ENCODE measurements at places on chromosomes 13 and 19.

- peak; percentile 69 for DNase-seq
Measured at GRCh38 chr19:19366434-19367396, 38.8 kb upstream of the GATAD2A start.

DNA sequence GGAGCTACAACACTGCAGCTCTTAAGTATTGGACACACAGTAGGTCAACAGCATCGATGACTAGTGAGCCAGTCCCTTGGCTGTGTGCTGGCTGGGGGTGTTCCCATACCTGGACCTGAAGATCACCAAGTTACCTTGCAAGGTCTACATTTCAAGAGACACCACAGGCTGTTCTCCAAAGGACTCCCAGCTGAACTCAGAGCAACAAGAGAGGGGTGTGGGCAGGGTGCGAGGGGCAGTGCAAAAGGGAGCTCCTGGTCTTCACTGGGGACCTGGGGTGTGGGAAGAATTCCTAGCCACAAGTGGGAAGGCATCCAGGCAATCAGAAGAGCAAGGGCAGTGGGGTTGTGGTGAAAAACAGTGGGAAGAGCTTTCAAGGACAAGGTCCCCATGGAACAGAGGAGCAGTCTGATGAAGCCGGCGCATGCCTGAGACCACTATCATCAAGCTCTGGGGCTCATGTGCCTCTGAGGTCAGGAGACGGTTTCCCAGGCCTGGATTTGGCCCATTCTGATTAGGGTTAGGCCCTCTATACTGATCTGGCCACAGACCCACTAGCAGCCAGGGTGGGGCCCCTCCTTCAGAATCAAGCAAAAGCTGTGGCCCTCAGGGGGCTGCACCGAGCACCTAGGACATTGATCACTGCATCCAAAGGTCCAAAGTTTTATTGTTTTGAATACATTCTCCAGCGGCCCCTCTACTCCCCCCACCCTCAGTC is 4.7 kb upstream of the GSK3A start:
- DNase-seq: peak; percentile 59

- no peak for DNase-seq
Measured at GRCh38 chr19:11397089-11397610, 13.0 kb upstream of the EPOR start.

GRCh38 chr13:44652168-44652567 is 76.0 kb upstream of the TSC22D1 start:
- DNase-seq: no peak

GRCh38 chr19:7502552-7502951 is 13.4 kb upstream of the ZNF358 start:
- no peak for DNase-seq
